ENCODE measurements at places on chromosomes 6 and 20.

DNA sequence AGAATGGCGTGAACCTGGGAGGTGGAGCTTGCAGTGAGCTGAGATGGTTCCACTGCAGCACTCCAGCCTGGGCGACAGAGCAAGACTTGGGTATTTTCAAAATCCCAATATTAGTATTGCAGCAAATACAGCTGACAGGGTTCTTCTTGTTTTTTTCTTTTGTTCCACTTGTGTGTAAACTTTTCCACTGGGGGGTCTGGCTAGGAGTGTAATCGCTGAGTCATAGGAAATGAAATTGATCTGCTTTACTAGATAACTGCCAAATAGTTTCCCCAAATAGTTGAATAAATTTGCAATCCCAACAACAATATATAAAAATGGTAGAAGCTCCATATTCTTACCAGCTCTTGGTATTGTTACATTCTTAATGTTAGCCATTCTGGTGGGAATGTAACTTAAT is 526.0 kb upstream of the SOX4 start:
- DNase-seq, result no peak

- DNase-seq, result peak; percentile 94
Observed at GRCh38 chr6:27168108-27168507, 79.4 kb upstream of the PRSS16 start.

GRCh38 chr6:54440549-54440948 is 132.3 kb downstream of the TINAG start:
- DNase-seq, result no peak

DNA sequence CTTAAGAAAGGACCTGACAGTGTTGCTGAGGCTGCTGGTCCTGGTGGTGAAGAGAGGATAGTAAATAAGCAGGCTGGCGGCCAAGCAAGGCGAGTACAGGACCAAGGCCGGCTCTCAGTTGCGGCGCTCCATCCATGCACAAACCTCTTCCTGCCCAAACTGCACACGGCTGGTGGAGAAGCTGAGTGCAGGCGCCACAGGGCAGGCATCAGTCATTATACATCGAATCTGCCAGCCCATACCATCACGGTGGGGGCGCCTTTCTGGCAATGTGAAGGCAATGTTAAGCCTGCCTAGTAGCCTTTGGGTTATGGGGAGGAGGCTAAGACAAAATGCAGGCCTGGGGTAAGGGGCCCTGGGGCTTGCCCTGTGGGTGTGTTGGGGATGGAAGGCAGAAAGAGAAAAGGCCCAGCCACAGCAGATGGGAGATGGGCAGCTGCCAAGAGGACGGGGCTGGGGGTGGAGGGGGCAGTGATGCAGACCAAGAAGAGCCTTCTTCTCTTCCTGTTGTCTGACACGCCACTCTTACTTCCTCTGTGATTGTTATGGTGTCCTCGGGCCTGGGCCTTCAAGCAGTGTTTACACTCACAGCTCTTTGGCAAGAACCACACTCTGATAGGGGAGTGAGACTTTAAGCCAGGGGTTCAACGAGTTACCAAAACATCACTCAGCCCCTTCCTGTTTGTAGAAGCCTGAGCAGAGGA is 20.3 kb upstream of the KCNK16 start:
- no peak for DNase-seq

DNA sequence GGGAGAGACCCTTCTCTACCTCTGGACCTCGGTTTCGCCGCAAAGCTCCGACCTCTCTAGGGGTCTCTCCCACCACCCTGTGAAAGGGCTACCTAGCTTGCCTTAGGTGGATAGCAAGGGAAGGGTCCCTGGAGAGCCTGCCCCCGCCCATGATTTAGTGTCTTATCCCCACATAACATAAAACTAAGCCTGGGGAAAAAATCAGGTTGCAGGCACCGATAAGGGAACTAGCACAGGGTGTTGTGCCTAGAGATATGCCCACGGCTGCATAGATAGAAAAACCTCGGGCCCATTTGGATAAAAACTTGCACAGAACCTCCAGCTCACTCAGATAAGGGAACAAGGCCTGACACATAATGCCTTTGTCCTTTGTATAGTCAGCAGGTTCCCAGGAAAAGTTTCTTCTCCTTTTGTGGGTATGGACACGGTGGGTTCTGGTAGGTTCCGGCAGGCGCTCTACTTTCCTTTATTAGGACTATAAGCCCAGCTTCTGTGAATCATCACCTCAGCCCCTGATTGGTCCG is 846 bp downstream of the ZSCAN31 start:
- DNase-seq, result no peak

GRCh38 chr6:23027281-23027680 is 457.9 kb downstream of the HDGFL1 start:
- DNase-seq, result no peak

DNA sequence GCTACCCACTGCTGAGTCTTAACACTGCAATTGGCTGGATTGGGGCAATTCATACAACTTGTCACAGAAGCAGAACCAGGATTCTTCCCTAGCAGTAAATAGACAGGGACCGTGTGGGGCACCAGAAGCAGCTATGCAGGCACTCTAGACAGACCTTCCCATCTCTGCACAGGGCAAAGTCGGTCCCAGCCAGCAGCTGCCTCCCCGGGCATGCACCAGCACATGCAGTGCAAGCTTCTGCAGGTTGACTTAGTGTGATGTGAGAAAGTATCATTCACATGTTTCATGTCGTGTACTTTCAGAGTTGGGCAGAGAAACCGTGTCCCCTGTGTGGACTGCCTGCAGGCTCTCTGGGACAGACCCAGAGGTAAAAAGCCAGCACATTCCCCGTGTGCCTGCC is 98.0 kb upstream of the FOXA2 start:
- no peak for DNase-seq

- DNase-seq, result no peak
Observed at GRCh38 chr20:51218603-51219002, 195.7 kb upstream of the KCNG1 start.

DNA sequence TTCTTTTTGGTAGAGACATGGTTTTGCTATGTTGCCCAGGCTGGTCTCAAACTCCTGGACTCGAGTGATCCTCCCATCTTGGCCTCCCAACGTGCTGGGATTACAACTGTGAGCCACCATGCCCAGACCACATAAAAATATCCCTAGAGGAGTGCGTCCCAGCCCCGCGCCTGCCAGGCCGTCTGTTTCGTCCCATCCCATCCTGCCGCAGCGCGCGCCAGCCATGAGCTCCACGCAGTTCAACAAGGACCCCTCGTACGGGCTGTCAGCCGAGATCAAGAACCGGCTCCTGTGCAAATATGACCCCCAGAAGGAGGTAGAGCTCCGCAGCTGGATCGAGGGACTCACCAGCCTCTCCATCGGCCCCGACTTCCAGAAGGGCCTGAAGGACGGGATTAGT is 16.6 kb upstream of the AMD1 start:
- no peak for DNase-seq

GRCh38 chr20:46550461-46550860 is at the start of gene OCSTAMP:
Gene OCSTAMP (minus strand): TSS chr20:46550654. CDS start chr20:46550560, 94 bp downstream.
- no peak for DNase-seq

DNA sequence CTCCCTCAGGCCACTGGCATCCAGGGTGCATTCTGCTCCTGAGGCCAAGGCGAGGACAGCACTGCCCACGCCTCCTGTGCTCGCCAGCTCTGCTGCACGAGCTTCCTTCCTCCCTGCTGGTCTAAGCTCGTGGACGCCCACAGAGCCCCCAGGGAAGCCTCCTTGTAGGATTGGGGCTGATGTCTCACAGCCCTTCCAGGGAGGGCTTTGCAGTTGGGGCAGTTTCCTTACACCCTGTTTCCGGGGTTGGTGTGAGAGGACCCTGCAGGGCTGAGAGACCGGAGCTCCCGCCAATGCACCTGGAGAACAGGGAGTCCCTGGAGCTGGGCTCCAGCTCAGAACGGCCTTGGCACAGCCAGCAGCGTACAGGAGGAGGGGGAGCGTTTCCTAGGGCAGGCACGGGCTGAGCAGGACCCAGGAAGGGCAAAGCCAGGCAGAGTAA is 172.4 kb upstream of the PDE10A start:
- no peak for DNase-seq

DNA sequence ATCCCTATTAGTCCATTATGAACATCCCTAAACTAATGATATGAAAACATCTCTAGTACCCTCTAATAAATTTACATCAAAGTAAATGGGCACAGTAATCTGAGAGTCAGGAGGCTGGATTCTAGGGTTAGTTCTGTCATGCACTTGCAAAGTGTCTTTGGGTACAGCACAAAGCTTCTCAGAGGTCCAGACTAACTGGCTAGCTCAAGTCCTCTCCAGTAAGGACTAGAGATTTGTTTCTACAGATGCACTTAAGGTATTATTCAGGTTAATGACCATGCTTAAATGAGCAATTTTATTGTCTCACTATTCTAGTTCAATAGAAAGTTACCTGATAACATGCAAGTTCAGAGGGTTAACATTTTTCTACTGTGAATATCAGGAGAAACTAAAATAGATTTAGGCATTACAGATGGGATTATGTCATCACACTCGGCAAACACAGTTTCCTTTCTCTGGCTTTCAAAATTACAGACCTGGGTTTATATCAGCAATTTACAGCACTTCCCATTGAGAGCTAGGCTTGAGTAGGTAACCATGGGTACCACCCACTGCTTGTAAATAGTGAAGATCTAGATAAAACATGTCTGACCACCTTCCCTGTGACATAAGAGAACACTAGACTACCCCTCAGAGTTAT is 402.9 kb upstream of the RUNX2 start:
- DNase-seq, result peak; percentile 5

GRCh38 chr20:56688106-56688505 is 59.0 kb downstream of the TFAP2C start:
- no peak for DNase-seq

DNA sequence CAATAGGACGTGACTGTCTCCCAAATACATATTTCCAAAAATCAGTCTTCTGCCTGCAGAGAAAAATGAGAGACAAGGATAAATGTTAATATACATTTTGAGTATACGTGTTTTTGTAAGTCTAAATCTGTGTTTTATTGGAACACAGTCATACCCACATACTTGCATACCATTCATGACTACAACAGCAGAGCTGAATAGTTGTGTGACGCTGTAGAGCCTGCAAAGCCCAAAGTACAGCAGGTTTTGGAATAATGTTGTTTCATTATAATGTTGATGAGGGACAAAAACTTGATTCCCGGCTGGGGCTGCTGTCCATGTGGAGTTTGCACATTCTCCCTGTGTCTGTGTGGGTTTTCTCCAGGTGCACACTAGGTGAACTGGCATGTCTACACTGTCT is 23.8 kb upstream of the FBXO9 start:
- peak; percentile 74 for DNase-seq

DNA sequence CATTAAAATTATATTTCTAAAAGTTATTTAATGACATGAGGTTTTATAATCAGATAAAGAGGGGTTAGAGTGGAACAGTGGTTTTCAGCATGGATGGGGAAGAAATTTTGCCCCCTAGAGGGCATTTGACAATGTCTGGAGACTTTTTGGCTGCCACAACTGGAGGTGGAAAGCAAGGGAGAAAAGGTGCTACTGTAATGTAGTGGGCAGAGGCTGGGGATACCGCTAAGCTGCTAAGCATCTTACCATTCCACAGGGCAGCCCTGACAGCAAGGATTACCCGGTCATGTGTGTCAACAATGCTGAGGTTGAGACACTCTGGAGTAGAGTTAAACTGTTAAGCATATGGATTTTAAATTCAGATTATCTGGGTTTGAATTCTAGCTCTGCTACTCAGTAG is 52.9 kb upstream of the FABP7 start:
- DNase-seq, result peak; percentile 37

DNA sequence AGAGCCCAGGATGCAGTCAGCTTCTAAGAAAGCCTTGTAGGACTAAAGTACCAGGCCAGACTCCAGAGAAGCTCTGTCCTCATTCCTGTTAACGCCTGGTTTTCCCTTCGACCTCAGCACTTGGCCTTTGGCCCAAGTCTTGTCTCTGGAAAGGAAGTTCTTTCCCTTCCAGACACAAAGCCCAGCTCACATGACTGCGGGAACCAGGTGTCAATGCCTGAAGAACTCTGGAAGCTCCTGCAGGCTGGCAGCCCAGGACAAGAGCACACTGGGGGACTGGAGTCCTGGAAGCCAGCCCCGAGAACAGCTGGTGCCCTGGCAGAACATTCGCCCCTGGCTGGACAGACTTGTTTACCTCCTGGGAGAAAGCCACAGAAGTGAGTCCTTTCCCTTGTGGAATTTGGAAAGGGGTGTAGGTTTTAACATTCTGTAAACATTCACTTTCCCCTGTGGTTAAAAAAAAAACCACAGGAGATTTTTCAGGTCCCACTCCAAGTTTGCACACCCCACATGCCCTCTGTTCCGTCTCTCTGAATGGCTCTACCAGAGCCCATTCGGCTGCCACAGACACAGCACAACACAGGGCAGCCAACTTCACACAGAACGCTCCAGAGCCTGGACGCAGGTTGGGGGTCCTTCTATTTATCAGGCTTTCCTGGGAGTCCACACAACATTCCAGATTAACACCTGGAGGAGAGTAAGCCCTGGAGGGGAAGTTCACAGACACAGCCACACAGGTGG is 18.1 kb downstream of the ACSS1 start:
- peak; percentile 44 for DNase-seq

DNA sequence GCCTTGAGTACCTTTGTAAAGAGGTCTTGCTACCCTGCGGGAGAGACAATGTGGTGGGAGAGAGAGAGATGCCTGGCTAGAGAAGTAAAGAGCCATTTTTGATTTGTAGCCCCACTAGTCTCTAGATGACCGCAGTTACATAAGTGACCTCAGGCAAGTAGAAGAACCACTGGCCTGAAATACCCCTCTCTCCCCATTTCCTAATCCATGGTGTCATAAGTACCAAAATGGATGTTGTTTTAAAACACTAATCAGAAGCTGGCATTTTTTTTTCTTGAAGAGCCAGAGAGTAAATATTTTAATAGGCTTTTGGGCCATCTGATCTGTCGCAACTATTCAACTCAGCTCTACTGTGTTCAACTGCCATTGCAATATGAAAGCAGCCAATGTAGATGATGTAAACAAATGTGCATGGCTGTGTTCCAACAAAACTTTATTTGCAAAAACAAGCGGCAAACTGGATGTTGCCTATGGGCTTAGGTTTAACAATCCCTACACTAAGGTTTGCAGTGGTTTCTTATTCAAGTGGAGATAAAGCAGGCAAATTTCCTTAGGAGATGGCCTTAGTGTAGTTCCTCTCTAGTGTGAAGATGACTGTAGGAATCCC is 36.5 kb downstream of the RARS2 start:
- DNase-seq, result peak; percentile 11

- DNase-seq, result peak; percentile 53
Observed at GRCh38 chr6:159680104-159680503, 12.9 kb downstream of the SOD2 start.

Data from IMR-90 (cell line).